ENCODE measurements at places on chromosomes 13 and 19.
A peak's percentile ranks its signal among the peaks of the same experiment; 100 is the strongest.

- peak; percentile 42 for DNase-seq
These were observed 7.3 kb downstream of the NKPD1 start for GRCh38 chr19:45153339-45154063.

DNA sequence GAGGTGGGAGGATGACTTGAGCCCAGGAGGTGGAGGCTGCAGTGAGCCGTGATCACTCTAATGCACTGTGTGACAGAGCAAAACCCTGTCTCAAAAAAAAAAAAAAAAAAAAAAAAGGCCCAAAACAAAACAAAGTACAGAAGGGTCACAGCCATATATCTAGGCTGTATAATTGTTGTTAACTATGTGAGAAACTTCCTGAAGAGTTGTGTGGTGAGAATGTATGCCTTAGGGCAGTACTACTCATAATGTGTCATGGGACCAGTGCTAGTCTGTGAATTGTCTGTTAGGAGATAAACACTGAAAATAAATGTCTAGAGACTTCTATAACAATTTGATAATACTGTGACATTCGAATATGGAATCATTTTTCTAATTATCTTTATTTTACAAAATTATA, 43.1 kb downstream of the PAN3 start:
- DNase-seq = peak; percentile 22

DNA sequence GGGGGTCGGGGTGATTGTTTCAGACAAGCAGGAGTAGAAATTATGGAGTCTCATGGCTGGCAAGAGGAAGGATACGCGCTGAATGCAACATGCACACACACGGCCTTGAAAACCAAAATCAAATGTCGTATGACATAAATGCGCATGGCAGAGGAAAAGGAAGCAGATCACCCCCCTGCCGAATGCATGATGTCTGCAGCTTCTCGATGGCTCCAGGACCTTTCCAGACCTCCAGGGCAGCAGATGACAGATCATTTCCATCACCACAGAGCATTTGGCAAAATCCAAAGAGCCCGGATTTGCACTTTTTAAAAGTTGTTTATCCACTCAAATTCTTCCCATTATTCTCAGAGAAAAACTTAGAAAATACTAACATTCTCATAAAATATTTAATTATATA, 211.7 kb downstream of the NHLRC3 start:
- no peak for DNase-seq

DNA sequence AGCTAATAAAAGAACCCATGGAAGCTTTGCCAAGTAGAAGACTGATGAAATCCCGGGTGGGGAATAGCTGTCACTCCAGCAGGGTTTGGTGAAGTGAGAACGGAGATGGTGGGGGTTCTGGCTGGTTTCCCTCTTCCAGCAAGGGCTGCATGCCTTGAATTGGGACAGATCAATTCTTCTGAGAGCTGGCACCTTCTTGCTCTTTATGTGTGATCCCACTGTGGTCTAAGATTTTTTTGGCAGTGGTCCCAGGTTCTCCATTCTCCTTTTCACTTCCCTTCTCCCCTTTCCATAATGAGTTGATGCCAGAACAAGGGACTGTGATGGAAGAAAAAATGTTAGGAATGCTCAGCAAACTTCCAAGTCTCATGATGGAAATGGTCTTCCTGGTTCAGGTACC, 50.0 kb downstream of the TNFSF11 start:
- no peak for DNase-seq

GRCh38 chr13:66888698-66889097, 341.4 kb downstream of the PCDH9 start:
- no peak for DNase-seq

DNA sequence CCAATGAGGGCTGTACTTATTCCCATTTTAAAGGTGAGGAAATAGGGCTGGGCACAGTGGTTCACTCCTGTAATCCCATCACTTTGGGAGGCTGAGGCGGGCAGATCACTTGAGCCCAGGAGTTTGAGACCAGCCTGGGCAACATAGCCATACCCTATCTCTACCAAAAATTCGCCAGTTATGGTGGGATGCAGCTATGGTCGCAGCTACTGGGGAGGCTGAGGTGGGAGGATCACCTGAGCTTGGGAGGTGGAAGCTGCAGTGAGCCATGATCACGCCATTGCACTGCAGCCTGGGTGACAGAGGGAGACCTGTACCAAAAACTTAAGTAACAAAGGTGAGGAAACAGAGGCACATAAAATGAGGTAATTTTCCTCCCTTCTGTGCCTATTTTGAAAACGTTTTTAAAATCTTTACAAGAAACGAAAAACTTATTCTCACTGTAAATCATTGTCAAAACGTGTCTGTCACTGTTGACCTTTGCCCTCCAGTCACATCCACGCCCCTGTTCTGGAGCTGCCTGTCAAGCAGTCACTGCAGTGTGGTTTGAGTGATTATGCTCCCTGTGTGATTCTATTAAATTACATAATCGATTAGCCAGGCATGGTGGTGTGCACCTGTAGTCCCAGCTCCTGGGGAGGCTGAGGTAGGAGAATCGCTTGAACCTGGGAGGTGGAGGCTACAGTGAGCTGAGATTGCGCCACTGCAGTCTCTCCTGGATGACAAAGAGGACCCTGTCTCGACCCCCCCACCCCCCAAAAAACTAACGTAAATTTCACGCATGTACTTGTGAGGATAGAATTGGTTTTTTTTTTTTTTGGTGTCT, 12.5 kb downstream of the NOP53 start:
- no peak for DNase-seq

- no peak for DNase-seq
These were observed 765.2 kb downstream of the SLITRK1 start for GRCh38 chr13:83117046-83117445.

DNA sequence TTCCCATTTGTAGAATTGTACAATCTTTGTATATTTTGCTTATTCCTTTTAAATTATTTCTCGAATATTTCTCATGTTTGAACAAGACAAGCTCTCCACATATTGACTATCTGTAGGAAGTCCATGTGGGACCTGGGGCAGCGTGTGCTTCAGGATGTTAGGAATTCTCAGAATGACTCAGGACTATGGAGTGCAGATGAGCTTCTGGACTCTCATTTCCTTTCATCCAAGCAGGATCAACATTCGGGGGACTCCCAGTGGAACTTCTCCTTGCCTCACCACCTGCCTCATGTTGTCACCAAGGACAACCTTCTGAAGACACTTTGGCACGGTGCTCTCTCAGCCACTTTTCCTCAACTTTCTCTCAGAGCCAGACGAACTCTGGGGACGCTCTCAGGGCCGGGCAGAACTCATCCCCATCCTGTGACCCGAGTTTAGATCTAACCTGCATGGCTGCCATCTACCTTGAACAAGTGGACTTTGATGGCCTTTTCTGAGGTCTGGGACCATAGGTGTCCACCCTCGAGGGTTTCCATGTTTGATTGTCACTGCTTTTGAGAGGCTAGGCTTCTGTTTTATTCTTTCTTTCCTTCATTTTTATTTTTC, 441.7 kb downstream of the IRS2 start:
- peak; percentile 4 for DNase-seq

GRCh38 chr13:73941752-73942151, 192.5 kb downstream of the KLF12 start:
- DNase-seq = no peak

DNA sequence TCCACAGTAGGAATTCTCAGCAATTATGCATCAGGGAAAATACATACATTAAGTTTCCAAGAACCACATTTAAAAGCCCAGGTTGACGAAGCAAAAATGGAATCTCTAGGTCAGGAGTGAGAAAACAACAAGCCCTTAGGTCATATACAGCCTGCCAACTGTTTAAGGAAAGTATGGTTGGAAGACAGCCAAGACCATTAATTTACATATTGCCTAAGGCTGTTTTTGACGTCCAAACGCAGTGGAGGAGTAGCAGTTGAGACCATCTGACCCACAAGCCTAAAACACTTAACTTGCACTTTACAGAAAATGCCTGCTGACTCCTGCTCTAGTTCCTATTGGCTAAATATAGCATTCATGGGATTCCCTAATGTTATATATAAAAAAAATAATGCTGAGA, 299.0 kb downstream of the ITGBL1 start:
- peak; percentile 58 for DNase-seq

DNA sequence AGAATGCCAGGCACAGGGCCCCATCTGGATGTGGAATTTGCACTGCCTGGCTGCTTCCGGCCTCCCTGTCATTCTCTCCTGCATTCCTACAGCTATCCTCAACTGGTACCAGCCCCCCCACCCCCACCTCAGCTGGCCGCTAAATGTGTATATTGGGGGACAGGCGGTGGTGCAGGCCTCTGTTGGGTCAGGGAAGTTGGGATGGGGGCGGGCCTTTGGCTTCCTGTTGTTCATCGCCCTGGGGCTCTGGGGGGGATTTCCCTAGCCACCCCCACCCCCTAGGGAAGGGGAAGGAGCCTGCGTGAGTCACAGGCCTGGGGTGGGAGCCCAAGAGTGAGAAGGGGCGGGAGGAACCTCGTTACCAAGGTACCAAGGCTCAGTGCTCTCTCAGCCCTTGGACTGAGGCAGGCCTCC, 10.6 kb downstream of the POU2F2 start:
- DNase-seq = peak; percentile 72

DNA sequence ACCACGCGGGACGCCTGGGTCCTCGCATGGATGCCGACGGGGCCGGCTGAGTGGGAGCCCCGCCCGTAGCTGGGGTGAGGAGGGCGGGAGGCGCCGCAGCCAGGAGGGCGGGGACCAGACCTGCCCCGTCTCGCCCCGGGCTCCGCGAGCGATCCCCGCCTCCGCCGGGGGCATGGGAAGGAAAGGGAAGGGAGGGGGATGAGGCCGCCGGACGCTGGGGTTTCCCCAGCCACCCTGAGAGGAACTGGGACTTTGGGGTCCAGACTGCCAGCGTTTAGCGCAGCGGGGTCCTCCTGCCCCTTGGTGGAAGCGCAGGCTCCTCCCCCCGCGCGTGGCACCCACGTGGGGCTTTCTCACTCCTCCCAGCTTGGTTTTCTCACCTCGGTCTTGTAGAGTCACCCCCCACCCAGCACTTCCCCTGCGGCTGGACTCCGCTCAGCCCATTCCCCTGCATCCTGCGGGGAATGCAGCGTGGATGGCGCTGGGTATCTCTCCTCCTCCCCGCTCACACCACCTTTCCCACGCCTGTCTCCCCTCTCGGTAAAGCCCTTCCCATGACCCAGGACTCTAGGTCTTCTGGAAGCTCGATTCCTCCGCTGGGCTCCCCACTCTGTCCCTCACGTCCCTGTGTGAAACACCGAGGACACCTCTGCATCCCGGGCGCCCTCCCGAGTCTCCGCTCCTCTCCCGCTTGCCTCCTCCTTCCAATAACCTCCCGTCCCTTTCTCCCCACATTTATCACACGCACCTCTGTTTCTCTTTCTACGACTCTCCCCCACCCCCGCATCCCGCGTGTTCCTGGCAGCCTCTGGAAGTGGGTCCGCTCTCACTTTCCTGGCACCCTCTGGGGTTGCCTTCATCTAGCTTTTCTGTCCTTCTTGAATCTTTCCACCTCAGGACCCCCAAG, 2.1 kb downstream of the TGFB1 start:
- DNase-seq = peak; percentile 53

- no peak for DNase-seq
These were observed 23.2 kb downstream of the SH3GL1 start for GRCh38 chr19:4376991-4377781.

DNA sequence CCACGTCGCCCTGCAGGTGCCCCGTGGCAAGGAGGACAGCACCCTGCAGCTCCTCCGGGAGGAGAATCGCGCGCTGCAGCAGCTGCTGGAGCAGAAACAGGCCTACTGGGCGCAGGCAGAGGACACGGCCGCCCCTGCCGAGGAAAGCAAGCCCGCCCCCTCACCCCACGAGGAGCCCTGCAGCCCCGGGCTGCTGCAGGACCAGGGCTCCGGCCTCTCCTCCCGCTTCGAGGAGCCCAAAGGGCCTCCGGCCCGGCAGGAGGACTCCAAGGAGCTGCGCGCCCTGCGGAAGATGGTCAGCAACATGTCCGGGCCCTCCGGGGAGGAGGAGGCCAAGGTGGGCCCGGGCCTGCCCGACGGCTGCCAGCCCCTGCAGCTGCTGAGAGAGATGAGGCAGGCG, 11.6 kb downstream of the CBY2 start:
- no peak for DNase-seq

GRCh38 chr19:7440188-7440975, 48.5 kb downstream of the PEX11G start:
- DNase-seq = no peak

DNA sequence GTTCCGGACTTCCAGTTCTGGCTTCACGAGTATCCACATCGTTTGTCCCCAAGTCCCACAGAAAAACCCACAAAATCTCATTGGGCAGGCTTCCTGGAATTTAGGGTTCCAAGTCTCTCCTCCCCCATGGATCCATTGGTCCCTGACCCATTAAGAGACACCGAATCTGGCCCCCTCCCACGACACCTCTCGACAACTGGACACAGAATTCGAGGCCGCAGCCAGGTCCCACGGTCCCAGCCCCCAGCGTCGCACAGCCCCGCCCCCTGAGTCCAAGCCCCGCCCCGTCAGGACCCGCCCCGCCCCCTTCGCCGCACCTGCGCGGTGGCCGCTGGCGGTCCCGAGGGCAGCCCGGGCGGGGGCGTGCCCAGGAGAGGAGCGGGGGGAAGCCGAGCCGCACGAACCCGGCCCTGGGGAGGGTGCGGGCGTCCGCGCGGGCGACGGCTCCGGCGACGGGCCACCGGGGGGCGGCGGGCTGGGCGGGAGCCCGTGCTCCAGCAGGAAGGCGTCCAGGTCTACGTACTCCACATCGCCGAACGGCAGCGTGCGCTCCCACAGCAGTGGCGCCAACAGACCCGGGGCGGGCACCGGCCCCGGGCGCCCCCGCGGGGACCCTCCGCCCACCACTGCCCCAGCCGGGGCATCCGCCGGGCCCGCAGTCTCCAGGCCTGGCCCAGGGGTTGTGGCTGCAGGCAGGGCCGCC, 1.8 kb downstream of the DBP start:
- no peak for DNase-seq

GRCh38 chr13:109200556-109200955, 571.1 kb downstream of the MYO16 start:
- no peak for DNase-seq

GRCh38 chr13:110877737-110878258, 37.1 kb downstream of the ANKRD10 start:
- DNase-seq = no peak

DNA sequence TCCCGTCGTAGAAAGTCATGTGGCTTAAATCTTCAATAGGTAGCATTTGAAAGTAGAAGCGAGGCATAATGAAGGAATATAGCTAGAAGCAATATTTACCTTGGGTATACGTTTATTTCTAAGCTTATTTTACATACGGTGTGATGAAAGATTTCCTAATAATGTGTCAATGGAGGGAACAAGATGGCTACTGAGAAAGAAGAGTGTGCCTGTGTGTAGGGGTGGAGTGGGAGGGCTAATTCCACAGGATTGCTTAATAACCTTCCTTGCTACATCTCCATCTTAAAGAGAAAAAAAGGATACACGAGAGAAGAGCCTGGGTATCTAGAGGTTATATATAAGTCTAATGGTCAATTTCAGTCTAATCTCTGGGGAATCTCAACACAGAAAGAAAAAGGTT, 2.0 kb downstream of the SPART start:
- peak; percentile 82 for DNase-seq

DNA sequence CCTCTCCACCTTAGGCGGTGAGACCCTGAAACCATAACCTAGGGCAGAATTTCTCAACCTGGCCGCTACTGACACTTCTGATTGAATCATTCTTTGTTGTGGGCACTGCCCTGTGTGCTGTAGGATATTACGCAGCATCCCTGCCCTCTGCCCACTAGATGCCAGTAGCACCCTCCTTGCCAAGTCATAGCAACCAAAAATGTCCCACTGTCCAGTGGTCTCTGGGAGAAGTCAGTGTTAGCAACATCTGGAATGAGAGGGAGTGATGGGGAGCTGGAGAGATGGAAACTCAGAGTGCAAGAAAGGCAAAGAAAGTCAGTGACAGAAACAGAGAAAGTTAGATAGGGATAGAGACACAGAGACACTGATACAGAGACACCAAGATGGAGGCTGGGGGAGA, 13.6 kb downstream of the KLK4 start:
- no peak for DNase-seq

GRCh38 chr13:106140476-106140875, 395.0 kb downstream of the EFNB2 start:
- DNase-seq = no peak

Measured in fibroblast of the aortic adventitia (primary cell).